ENCODE measurements at places on chromosomes 2 and 18.
A peak's percentile ranks its signal among the peaks of the same experiment; 100 is the strongest.

- no peak for DNase-seq
These were observed 683.3 kb downstream of the IRS1 start for GRCh38 chr2:226116346-226116745.

DNA sequence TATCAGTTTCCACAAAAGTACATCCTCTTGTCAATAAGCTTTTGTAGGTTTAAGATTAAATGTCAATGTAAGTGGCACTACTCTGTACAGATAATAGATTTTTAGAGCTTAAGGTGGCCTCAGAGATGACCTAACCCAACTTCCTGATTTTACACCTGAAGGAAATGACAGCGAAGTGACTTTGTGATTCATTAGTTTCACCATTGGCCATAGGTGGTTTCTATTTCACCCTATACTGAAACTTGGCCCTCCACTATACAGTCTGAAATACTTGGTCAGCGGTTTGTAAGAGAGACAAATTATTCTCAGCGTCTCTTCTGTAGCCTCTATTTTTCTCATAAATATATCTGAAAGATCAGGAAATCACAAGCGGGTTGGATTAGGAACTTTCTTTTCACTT is 330.4 kb upstream of the FAM98A start:
- no peak for DNase-seq

DNA sequence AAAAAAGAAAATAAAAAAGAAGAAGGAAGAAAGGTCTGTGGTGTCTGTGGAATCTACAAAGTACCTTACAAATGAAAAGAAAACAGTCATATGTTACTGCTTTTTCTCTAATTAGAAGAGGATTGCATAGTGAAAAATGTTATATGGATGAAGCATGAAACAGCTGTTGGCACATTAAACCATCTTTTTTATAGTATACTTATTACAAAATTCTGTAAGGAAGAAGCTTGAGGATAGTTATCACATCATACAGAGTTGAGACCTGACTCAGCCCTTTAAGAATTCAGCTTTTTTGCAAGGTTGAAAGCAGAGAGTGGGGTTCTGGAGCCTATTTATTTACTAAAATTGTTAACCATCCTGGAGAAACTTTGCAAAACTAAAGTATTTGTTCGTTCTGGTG is 222.7 kb downstream of the PHLPP1 start:
- DNase-seq = peak; percentile 12

- no peak for DNase-seq
These were observed 150.5 kb downstream of the COPS8 start for GRCh38 chr2:237236188-237236587.

GRCh38 chr18:43159086-43159770 is 43.7 kb upstream of the RIT2 start:
- DNase-seq = no peak

DNA sequence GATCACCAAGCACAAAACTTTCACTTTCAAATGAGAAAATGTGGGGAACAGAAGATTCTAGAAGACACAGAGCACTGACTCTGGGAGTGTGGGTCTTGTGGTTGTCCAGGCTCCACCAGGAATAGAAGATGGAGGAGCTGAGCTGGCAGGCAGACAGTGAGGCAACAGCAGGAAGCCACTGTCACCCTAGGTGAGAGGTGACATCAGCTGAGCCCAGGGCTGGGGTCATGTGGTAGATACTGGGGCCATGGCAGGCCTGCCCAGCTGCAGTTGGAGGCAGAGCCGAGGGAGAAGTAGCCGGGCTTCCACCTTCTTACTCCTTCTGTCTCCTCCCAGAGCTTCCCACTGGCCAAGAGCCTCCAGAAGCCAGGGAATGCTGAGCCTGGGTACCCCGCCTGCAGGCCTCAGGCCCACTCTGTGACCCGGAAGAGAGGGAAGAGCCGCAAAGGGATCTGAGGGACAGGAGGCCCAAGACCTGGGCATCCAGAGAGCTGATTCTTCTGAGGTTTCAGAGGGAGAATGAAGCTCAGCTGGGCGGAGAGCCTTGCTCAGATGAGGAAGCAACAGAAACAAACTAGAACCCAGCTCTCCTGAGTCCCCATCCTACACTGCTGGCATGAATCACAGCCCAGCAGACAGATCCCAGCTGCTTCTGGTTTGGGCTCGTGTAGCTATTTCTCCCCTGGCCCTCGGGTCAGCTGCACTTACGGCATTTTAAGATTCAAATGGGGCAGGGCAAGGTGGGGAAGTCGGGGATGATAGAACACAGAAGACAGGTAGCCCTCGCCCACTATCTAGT is 39.8 kb upstream of the ASAP2 start:
- no peak for DNase-seq

- DNase-seq = no peak
These were observed 112.7 kb upstream of the CTDP1 start for GRCh38 chr18:79566771-79567431.

DNA sequence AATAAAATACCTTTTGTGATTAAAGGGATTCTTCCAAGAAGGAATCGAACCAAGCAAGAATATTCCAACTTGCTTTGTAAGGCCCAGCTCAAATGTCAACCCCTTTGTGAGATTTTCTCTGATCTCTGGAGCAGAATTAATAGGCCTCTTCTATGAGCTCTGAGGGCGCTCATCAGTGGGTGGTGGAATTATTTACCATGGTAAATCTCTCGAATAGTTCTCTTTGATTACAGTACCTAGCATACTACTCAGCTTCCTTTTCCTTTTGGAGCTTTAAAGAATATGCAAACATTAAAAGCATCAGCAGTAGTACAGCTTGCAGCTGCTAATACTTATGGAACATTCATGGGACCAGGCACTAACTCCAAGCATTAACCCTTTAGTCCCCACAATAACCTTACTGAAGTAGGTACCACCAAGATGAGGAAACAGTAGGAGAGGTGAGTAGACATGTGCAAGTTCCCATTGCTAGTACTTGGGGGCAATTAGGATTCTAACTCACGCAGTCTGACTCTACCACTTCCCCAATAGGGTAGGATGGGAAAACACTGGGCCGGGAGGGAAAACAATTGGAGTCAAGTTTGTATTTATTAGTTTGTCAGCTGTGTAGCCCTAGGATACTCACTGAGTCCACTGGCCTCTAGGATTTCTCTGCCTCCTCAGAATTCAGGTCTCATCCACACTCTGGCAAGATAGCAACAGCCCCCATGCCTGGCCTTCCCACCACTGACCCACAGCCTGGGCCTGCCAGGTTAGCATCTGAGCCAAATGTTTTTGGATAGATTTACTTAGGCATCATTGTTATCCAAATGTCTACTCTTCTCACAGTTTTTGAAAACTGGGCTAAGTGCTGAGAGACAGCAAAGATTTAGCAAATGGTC is 21.7 kb downstream of the ADD2 start:
- no peak for DNase-seq

GRCh38 chr2:197356136-197356535 is 45.6 kb upstream of the ANKRD44 start:
- no peak for DNase-seq

Data from fibroblast of skin of back (primary cell).